ENCODE measurements at places on chromosomes 3 and 15.

GRCh38 chr3:47413751-47414150, 32.9 kb downstream of the PTPN23 start:
- H3K4me1 ChIP-seq: no peaks in the 10 kb centered on the region
- DNase-seq: no peak
- no peak overlapping the region for H3K27ac ChIP-seq
- no peak overlapping the region for H3K4me3 ChIP-seq
- H3K27me3 ChIP-seq: no peaks in the 10 kb centered on the region
- H3K36me3 ChIP-seq: peaks cover 78% of the 10 kb centered on the region

DNA sequence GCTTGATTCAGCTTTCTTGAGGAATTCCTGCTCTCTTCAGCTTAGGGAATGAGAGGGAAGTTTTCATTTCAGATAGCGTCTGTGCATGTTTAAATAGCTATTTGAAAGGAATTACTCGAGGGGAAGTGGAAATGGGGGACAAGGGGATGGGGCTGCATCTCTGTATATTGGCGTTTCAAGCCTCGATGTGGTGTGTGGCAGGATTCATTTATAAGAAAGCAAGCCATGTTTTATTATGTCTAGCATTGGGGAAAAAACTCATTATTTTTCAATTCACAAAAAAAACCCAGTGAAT, 1.0 kb downstream of the ATP2C1 start:
- H3K4me1 ChIP-seq: peaks cover 42% of the 10 kb centered on the region
- peak overlapping the region; percentile 93 for H3K27ac ChIP-seq
- DNase-seq: no peak
- no peaks in the 10 kb centered on the region for H3K36me3 ChIP-seq

- H3K4me1 ChIP-seq: peaks cover 6% of the 10 kb centered on the region
- peak overlapping the region; percentile 96 for H3K27ac ChIP-seq
- DNase-seq: peak; percentile 81
- no peaks in the 10 kb centered on the region for H3K27me3 ChIP-seq
- H3K36me3 ChIP-seq: peaks cover 6% of the 10 kb centered on the region
Measured at GRCh38 chr3:105868431-105868741, 426 bp downstream of the CBLB start.

DNA sequence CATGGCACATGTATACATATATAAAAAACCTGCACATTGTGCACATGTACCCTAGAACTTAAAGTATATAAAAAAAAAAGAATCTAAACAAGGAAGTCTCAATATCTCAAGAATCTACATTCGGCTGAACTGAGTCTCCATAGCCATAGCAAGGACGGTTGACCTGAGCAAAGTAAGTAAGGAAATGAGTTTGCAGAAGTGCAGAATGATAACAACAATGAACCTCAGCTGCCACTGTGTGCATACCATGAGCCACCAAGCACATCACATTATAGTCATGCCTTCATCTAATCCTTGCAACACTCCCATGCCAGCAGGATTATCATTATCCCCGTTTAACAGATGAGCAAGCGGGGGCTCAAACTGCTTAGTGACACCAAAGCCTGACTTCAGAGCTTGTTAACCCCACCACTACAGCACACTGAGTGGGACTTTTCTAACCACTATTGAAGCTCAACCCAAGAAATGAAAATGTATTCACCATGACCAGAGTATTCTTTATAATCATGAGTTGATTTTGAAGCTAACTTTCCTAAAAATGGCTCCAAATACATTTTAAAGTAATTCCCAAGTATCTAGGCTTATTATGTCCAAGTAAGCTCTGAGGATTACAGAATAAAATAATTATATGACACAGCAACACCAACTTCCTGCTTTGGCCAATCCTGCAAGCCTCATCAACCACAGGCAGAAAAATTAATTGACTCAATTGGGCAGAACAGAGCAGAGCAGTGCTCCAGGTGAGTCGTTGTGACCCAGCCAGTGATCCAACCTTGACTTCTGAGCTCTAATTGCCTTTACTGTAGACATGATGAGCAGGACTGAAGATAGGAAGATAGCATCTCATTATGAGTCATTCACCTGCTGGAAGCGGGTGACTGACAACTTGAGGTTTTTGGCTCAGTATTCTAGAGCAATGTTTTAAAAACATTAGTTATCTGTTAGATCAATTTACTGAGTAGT, 47.3 kb upstream of the IL12A start:
- H3K4me1 ChIP-seq: no peaks in the 10 kb centered on the region
- no peaks in the 10 kb centered on the region for H3K27me3 ChIP-seq
- no peak overlapping the region for H3K4me3 ChIP-seq
- DNase-seq: no peak
- H3K36me3 ChIP-seq: no peaks in the 10 kb centered on the region
- no peak overlapping the region for H3K27ac ChIP-seq

GRCh38 chr15:65277015-65277414, 9.7 kb downstream of the PARP16 start:
- no peak for DNase-seq
- no peak overlapping the region for H3K4me3 ChIP-seq
- H3K36me3 ChIP-seq: no peaks in the 10 kb centered on the region
- no peaks in the 10 kb centered on the region for H3K4me1 ChIP-seq

- no peak overlapping the region for H3K4me3 ChIP-seq
- no peaks in the 10 kb centered on the region for H3K36me3 ChIP-seq
- no peak overlapping the region for H3K27ac ChIP-seq
- H3K27me3 ChIP-seq: no peaks in the 10 kb centered on the region
Measured at GRCh38 chr3:194986208-194987043, 284.5 kb downstream of the XXYLT1 start.

DNA sequence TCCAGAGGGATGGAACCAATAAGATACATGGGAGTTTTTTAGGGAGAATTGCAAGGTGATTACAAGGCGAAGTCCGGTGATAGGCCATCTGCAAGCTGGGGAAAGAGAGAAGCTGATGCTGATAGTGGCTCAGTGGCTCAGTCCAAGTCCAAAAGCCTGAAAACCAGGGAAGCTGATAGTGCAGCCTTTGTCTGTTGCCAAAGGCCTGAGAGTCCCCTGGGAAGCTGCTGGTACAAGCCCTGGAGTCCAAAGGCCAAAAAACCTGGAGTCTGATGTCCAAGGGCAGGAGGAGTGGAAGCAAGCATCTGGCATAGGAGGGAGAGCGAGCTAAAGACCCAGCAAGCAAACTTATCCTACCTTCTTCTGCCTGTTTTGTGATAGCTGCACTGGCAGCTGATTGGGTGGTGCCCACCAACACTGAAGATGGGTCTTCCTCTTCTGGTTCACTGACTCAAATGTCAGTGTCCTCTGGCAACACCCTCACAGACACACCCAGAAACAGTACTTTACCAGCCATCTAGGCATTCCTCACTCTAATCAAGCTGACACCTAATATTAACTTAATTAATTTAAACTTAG, 16.7 kb downstream of the TFG start:
- DNase-seq: no peak
- H3K27ac ChIP-seq: no peak overlapping the region
- H3K27me3 ChIP-seq: no peaks in the 10 kb centered on the region
- peaks cover 37% of the 10 kb centered on the region for H3K36me3 ChIP-seq
- H3K4me3 ChIP-seq: no peak overlapping the region
- peaks cover 32% of the 10 kb centered on the region for H3K4me1 ChIP-seq

GRCh38 chr3:167895178-167895577, 159.7 kb downstream of the SERPINI1 start:
- no peak overlapping the region for H3K4me3 ChIP-seq
- no peaks in the 10 kb centered on the region for H3K36me3 ChIP-seq
- no peaks in the 10 kb centered on the region for H3K4me1 ChIP-seq
- no peaks in the 10 kb centered on the region for H3K27me3 ChIP-seq

- DNase-seq: no peak
- H3K36me3 ChIP-seq: no peaks in the 10 kb centered on the region
- peaks cover 7% of the 10 kb centered on the region for H3K4me1 ChIP-seq
Measured at GRCh38 chr3:30256474-30256873, 349.9 kb upstream of the TGFBR2 start.

DNA sequence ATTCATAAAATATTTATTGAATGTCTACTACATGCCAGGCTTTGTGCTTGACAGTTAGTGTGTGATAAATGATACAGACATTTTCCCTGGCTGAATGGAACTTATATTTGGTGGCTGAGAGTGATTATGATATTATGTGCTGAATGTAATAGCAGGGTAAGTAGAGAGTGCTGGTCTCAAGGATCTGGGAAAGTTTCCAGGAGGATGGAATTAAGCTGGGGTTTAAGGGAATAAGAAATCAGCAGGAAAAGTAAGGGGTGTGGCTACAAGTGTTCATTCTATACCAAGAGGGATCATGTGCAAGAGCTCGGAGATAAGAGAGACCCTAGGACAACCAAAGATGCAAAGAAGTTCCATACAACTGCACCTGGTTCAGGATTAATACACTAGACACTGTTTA, 500.1 kb upstream of the CFAP20DC start:
- H3K36me3 ChIP-seq: no peaks in the 10 kb centered on the region
- H3K27ac ChIP-seq: no peak overlapping the region
- H3K27me3 ChIP-seq: no peaks in the 10 kb centered on the region

DNA sequence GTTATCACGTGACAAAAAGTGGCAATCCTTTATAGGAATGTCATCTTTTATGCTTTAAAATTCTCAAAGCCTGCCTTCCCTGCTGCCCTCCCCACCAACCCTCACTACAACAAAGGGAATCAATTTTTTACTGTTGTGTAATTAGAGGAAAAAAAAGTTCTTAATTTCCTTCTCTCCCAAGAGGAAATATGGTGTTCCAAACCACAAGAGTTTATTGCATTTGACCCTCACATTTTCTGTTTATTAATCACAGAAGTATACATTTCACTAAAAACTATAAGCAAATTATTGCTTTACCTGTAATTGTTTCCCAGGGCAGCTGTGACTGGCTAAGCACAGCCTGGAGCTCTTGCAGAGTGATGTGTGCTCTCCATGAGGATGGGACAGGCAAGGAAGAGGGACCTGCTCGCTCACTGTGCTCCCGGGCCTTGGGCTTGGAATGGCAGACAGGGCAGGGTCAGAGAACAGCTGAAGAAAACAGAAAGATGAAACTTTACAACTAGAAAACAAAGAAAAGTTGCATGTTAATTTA, 31.3 kb upstream of the ATP10A start:
- no peak overlapping the region for H3K27ac ChIP-seq
- H3K36me3 ChIP-seq: no peaks in the 10 kb centered on the region
- H3K27me3 ChIP-seq: no peaks in the 10 kb centered on the region

DNA sequence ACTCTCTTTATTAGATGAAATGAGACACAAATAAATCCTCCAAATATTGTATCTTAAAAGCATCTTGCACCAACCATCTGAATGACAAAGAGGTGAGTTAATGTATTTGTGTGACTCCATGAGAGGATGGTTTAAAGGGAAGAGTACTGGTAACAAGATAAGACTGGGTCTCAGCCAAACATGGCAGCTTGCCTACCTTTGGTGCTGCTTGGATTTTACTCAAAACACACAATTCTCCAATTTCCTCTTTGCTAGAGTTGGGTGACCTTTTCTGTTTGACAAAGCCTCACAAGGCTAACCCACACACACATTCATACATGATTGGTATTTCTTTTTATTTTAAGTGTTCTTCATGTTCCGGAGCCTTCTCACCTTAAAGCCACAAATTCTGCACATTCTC, 506.4 kb downstream of the FGF12 start:
- H3K36me3 ChIP-seq: no peaks in the 10 kb centered on the region
- H3K4me1 ChIP-seq: no peaks in the 10 kb centered on the region
- DNase-seq: no peak
- H3K27me3 ChIP-seq: no peaks in the 10 kb centered on the region
- H3K4me3 ChIP-seq: no peak overlapping the region
- H3K27ac ChIP-seq: no peak overlapping the region

- H3K36me3 ChIP-seq: no peaks in the 10 kb centered on the region
- DNase-seq: no peak
- H3K27me3 ChIP-seq: no peaks in the 10 kb centered on the region
- no peak overlapping the region for H3K4me3 ChIP-seq
Measured at GRCh38 chr15:83204697-83205096, 2.9 kb downstream of the HDGFL3 start.

DNA sequence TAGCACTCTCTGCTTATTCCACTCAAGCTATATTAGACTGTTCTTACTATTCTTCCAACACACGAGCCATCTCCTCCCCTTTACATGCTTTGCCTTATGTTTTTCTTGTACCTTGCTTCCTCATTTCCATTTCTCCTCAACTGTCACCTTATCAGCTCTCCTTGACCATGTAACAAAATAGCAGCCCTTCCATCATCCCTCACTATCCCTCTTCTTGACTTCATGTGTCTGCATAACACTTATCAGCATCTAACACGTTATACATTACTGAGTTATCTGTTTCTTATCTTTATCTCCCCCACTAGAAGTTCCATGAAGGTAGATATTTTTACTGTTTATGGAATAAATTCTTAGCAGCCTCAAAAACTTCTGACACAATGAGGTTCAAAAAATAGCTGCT, 45.3 kb downstream of the TRPM7 start:
- no peaks in the 10 kb centered on the region for H3K27me3 ChIP-seq
- H3K4me1 ChIP-seq: no peaks in the 10 kb centered on the region
- no peak for DNase-seq
- H3K36me3 ChIP-seq: peaks cover 56% of the 10 kb centered on the region
- H3K4me3 ChIP-seq: no peak overlapping the region
- no peak overlapping the region for H3K27ac ChIP-seq

- no peak overlapping the region for H3K27ac ChIP-seq
- no peaks in the 10 kb centered on the region for H3K36me3 ChIP-seq
- no peaks in the 10 kb centered on the region for H3K4me1 ChIP-seq
- no peak overlapping the region for H3K4me3 ChIP-seq
Measured at GRCh38 chr3:60809857-60810610, 441.2 kb downstream of the FHIT start.

- H3K4me1 ChIP-seq: peaks cover 34% of the 10 kb centered on the region
- H3K36me3 ChIP-seq: no peaks in the 10 kb centered on the region
- H3K4me3 ChIP-seq: no peak overlapping the region
- no peaks in the 10 kb centered on the region for H3K27me3 ChIP-seq
Measured at GRCh38 chr3:152557302-152557999, 277.5 kb upstream of the P2RY1 start.

DNA sequence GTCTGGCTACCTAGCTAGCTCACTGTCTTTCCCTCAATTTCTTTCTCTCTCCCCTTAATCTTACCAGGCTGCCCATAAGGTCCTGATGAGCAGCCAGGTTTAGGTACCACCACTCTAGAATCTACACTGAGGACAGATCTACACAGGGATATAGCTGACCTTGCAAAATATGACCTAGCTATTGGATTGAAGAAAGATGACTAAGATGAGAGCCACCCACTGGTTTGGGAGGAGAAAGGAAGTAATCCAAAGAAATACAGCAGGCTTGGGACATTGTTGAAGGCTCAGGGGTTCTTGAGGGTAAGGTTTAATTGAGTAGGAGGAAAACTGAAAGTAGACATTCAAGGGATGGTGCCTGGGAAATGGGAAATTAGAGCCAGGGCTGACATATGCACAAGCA, 142.0 kb upstream of the TMC3 start:
- H3K27ac ChIP-seq: no peak overlapping the region
- no peaks in the 10 kb centered on the region for H3K36me3 ChIP-seq
- H3K4me3 ChIP-seq: no peak overlapping the region
